ENCODE measurements at places on chromosomes 12 and 14. TPM values are rescaled to one million over a fixed set of nuclear protein-coding genes. Genes with fewer than 3 reads are reported as not detected.

RIMBP2 gene
- total RNA-seq: not detected

IRAK4 gene
- total RNA-seq: 11.7 TPM

PPP1R1A gene
- 0.43 TPM for total RNA-seq

FOXA1 gene
- 271 TPM for total RNA-seq

SLCO1C1 gene
- total RNA-seq: not detected

SLC6A15 gene
- total RNA-seq: not detected

KCNK13 gene
- total RNA-seq: not detected

TMEM132D gene
- not detected for total RNA-seq

IFNG-AS1 gene
- total RNA-seq: not detected

- no peaks in the 10 kb centered on the region for H3K27me3 ChIP-seq
- H3K4me3 ChIP-seq: no peak overlapping the region
- no peak for DNase-seq
- 0 out of 2 replicates have a peak, but pooled peaks cover 1% of the 10 kb centered on the region for H3K36me3 ChIP-seq
These were observed 111.3 kb downstream of the DENND5B start for GRCh38 chr12:31479516-31480210.

DNA sequence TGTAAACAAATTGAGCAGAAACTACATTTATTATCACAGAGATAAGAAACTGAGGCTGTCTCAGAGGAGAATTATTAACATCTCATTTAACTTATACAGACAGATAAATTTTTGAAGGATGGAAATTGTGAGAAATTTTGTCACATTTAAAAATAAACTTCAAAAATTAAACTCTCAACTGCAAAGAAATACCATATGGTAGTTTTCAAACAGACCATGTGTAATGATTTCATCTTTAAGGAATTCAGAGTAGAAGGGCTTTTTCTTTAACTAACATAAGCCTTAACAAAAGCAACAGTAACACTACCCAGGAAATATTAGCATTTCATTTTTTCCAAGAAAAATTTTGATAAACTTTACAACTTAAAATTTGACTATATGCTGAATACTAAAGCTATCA is 26.6 kb downstream of the NUP37 start:
- H3K4me1 ChIP-seq: no peaks in the 10 kb centered on the region
- no peaks in the 10 kb centered on the region for H3K27me3 ChIP-seq
- H3K27ac ChIP-seq: no peak overlapping the region
- DNase-seq: no peak
- H3K4me3 ChIP-seq: no peak overlapping the region

GRCh38 chr14:71452987-71453386 is 479.2 kb upstream of the RGS6 start:
- no peaks in the 10 kb centered on the region for H3K27me3 ChIP-seq
- H3K4me3 ChIP-seq: no peak overlapping the region
- H3K27ac ChIP-seq: no peak overlapping the region
- no peaks in the 10 kb centered on the region for H3K4me1 ChIP-seq

DNA sequence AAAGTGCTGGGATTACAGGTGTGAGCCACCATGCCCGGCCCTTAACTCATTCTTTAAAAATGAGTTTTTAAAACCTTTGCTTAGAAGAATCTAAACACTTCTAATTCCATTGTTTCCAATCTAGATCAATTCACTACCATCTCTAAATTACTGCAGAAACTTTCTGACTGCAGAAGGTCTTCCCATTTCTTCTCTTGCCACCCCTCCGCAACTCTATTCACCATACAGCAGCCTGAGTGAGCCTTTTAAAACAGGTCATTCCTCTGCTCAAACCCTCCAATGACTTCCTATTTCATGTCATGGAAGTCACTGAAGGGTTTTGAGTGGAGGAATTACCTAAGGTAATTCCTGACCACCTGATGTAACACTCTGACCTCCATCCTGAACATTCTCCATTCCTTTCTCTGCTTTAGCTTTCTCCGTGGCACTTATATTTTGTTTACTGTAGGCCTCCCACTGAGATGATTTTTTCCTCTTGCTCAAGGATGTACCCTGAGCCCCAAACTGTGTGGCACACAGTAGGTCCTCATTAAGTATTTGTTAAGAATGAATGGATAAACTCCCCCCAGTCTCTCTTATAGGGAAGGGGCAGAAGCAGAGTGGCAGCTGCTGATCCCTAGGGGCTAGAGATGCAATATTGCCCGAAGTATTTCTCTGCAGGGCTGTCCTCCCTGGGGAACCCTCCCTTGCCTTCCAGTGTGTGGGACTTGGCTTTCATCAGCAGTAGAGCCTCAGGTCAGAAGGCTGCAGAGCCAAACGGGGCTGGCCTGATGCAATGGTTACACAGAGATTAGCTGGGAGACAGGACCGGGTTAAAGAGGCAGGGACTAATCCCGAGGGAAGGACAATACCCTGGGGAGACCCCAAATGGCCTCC is 1.2 kb downstream of the DDIT3 start:
- peaks cover 4% of the 10 kb centered on the region for H3K36me3 ChIP-seq
- peak overlapping the region; percentile 94 for H3K27ac ChIP-seq
- no peaks in the 10 kb centered on the region for H3K27me3 ChIP-seq
- peak; percentile 74 for DNase-seq
- H3K4me3 ChIP-seq: peak overlapping the region; percentile 71
- peaks cover 25% of the 10 kb centered on the region for H3K4me1 ChIP-seq

GRCh38 chr12:115611477-115611876 is 666.0 kb downstream of the MED13L start:
- DNase-seq: no peak
- no peak overlapping the region for H3K4me3 ChIP-seq
- no peaks in the 10 kb centered on the region for H3K4me1 ChIP-seq
- H3K36me3 ChIP-seq: no peaks in the 10 kb centered on the region
- H3K27ac ChIP-seq: no peak overlapping the region

DNA sequence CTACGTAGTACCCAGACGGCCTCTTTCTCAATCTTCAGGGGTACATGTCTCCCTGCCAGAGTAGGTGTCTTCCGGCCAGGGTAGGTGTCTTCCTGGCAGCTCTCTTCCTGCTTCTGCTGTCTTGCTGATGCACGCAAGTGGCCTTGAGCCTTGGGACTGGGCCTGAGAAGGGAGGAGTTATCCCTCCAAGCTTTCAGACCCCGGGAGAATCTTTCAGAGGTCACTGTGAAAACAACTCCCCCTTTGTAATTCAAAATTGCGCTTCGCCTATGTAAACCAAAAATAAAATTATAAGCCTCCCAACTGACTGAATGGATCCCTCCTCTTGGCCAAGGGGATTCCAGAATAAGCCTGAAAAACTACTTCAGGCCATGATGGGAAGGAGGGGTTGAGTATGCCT is 87.3 kb upstream of the NUDT4 start:
- H3K27ac ChIP-seq: no peak overlapping the region
- H3K36me3 ChIP-seq: no peaks in the 10 kb centered on the region
- H3K27me3 ChIP-seq: no peaks in the 10 kb centered on the region
- peaks cover 16% of the 10 kb centered on the region for H3K4me1 ChIP-seq

DNA sequence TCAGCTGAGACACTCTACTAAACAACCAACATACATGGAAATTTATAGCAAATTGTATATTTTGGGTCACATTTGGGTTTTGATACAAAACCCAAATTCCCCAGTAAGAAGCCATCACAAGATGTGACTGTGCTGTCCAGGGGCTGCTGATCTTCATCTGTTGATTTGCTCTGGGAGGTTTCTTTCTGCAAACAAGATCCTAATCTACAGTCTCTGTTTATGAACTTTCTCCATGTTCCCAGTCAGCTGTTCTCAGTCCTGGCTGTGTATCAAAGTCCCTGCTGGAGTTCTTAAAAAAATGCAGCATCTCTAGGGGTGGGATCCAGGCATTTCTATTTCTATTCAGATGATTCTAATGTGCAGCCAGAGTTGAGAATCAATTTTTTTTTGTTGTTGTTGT is 85.1 kb downstream of the ATP23 start:
- H3K36me3 ChIP-seq: no peaks in the 10 kb centered on the region
- H3K4me3 ChIP-seq: no peak overlapping the region
- no peaks in the 10 kb centered on the region for H3K4me1 ChIP-seq
- no peak for DNase-seq

GRCh38 chr12:124923905-124924734 is 9.7 kb upstream of the UBC start:
- H3K36me3 ChIP-seq: no peaks in the 10 kb centered on the region
- no peak for DNase-seq
- no peak overlapping the region for H3K4me3 ChIP-seq
- no peaks in the 10 kb centered on the region for H3K27me3 ChIP-seq
- peaks cover 23% of the 10 kb centered on the region for H3K4me1 ChIP-seq

- no peak overlapping the region for H3K27ac ChIP-seq
- H3K27me3 ChIP-seq: no peaks in the 10 kb centered on the region
- DNase-seq: no peak
- H3K4me1 ChIP-seq: no peaks in the 10 kb centered on the region
- no peaks in the 10 kb centered on the region for H3K36me3 ChIP-seq
These were observed 7.1 kb downstream of the ABCC9 start for GRCh38 chr12:21934173-21934572.

- no peaks in the 10 kb centered on the region for H3K36me3 ChIP-seq
- DNase-seq: no peak
- H3K4me3 ChIP-seq: no peak overlapping the region
- H3K4me1 ChIP-seq: no peaks in the 10 kb centered on the region
These were observed 6.0 kb upstream of the SLC24A4 start for GRCh38 chr14:92316937-92317336.

GRCh38 chr14:35730871-35731270 is 78.2 kb downstream of the RALGAPA1 start:
- no peak overlapping the region for H3K27ac ChIP-seq
- no peaks in the 10 kb centered on the region for H3K4me1 ChIP-seq
- DNase-seq: no peak
- no peak overlapping the region for H3K4me3 ChIP-seq
- H3K36me3 ChIP-seq: no peaks in the 10 kb centered on the region

DNA sequence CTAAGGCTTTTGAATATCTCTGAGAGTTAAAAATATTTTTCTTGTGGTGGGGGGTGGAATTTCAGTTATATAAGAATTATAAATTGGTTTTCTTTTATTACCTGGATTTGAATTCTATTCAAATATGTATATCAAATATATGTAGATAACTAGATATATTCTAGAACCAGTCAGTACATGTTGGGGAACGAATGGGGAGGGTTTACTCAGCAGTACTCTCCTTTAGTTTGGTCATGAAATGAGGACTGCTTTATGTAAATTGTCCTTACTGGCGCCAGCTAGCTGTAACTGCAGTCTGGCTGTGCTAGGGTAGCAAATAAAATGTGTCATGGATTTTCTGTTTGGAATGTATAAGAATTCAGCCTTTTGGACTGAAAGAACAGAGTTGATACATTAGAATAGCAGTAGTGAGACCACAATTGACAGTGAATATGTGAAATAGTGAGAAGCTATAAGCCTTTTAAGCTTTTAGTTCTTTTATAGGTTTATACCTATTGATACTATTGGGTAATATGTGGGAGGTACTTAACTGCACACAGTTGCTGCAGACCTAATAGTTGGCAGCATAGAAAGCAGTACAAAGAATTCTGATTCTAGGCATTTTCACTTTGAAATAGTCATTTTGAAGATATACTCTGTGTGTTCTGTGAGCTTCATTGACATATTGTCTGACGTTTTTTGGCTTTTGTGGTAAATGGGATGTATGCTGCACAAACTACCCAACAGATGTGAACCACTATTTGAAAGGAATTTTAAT is 29.0 kb downstream of the ATF7IP start:
- H3K4me3 ChIP-seq: no peak overlapping the region
- H3K4me1 ChIP-seq: peaks cover 13% of the 10 kb centered on the region
- H3K27ac ChIP-seq: peak overlapping the region; percentile 28
- H3K27me3 ChIP-seq: no peaks in the 10 kb centered on the region

- H3K36me3 ChIP-seq: no peaks in the 10 kb centered on the region
- H3K4me1 ChIP-seq: no peaks in the 10 kb centered on the region
- DNase-seq: no peak
- H3K27me3 ChIP-seq: no peaks in the 10 kb centered on the region
- H3K4me3 ChIP-seq: no peak overlapping the region
These were observed 182.5 kb downstream of the VRK1 start for GRCh38 chr14:96979611-96980074.

GRCh38 chr14:89842837-89843236 is 111.7 kb downstream of the EFCAB11 start:
- no peaks in the 10 kb centered on the region for H3K27me3 ChIP-seq
- H3K4me3 ChIP-seq: no peak overlapping the region
- no peaks in the 10 kb centered on the region for H3K36me3 ChIP-seq
- H3K27ac ChIP-seq: peak overlapping the region; percentile 45

DNA sequence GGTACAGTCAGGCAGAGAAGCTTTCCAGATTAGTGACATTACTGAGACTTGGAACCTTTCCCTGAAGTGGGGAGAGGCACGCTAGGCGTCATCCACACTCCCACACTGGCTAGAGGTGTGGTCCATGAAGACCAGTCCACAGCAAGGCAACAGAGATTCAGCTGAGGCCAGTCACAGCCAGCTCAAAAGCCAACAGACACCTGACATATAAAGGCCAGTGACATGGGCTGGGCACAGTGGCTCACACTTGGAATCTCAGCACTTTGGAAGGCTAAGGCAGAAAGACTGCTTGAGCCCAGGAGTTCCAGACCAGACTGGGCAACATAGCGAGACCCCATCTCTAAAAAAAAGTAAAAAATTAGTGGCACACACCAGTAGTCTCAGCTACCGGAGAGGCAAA is 10.9 kb downstream of the HRK start:
- DNase-seq: no peak
- no peak overlapping the region for H3K27ac ChIP-seq
- no peaks in the 10 kb centered on the region for H3K4me1 ChIP-seq
- H3K27me3 ChIP-seq: no peaks in the 10 kb centered on the region
- H3K4me3 ChIP-seq: no peak overlapping the region
- no peaks in the 10 kb centered on the region for H3K36me3 ChIP-seq

- no peaks in the 10 kb centered on the region for H3K36me3 ChIP-seq
- no peaks in the 10 kb centered on the region for H3K27me3 ChIP-seq
- no peak for DNase-seq
- H3K4me1 ChIP-seq: peaks cover 6% of the 10 kb centered on the region
- H3K27ac ChIP-seq: no peak overlapping the region
These were observed 15.1 kb downstream of the EPYC start for GRCh38 chr12:90989686-90990111.

GRCh38 chr14:35470755-35471154 is 63.2 kb upstream of the INSM2 start:
- H3K36me3 ChIP-seq: no peaks in the 10 kb centered on the region
- H3K27ac ChIP-seq: no peak overlapping the region
- no peak overlapping the region for H3K4me3 ChIP-seq
- H3K4me1 ChIP-seq: no peaks in the 10 kb centered on the region
- no peaks in the 10 kb centered on the region for H3K27me3 ChIP-seq

Data from Caco-2 (cell line).